ENCODE measurements at places on chromosomes 6 and 20.
A peak's percentile ranks its signal among the peaks of the same experiment; 100 is the strongest.

GRCh38 chr6:129748212-129748900, 38.4 kb upstream of the ARHGAP18 start:
- DNase-seq, result peak; percentile 49

DNA sequence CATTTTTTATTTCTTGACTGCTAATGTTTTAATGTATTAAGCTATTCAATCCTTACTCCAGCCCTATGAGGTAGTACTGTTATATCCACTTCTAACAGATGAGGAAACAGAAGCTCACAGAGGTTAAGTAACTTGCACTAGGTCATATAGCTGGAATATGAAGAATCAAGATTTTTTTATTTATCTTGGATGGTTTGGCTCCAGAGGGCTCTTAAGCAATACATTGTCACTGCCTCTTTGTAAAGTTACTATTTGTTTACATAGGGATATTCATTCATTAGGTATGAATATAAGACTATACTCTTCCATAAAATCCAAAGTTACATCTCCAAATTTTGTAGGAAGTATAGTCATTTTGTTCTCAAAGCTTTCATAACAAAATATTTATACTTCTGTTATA, 113.8 kb downstream of the LAMP5 start:
- DNase-seq, result no peak

- no peak for DNase-seq
Observed at GRCh38 chr6:105135907-105136430, 43.8 kb downstream of the POPDC3 start.

DNA sequence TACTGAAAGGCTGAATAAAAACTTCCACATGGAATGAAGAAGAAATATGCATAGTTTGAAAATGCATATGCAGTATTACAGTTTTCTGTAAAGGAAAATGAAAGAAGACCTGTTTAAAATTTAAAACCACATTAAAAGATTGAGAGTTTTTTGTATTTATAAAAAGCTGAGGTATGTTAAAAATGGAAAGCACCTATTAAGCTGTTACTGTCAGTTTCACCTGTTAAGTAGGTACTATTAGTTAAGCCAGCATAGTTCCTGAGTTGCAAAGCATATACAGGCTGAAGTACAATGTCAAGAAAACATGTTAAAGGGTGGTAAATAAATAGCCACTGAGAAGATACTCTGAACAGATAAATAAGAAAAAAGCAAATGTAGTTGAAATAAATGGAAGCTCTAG, 69.9 kb downstream of the ATXN1 start:
- no peak for DNase-seq

GRCh38 chr6:1802491-1803395, 193.0 kb downstream of the FOXC1 start:
- DNase-seq, result no peak

DNA sequence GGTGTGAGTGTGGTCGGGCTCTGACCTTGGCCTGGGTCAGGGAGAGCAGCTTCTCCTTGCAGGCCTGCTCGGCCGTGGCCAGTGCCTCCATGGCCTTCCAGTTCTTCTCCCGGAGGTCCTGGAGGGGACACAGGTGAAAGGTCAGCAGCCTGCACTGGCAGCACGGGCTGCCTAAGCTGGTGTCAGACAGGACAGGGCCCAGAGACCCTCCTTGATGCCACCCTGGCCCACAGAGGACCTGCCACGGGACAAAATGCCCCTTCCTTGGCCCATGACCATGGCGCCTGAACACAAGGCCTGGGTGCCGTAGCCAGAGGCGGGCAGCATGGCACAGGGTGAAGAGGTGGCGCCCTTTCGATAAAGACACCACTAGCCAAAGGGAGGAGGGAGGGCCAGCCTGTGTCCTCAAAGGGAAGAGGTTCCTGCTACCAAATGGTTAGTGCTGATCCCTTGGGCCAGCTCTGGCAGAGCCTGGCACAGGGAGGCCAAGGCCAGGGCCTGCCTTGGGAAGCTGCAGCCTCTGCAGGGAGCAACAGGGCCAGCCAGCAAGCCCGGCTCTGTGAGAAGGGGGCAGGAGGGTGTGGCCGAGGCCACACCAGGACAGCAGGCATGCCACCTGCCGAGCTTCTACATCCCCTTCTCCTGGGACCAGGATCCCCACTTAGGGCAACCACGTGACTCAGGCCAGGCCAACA, 54.8 kb downstream of the DSTN start:
- DNase-seq, result no peak

GRCh38 chr20:54382419-54382818, 93.0 kb upstream of the DOK5 start:
- DNase-seq, result no peak

DNA sequence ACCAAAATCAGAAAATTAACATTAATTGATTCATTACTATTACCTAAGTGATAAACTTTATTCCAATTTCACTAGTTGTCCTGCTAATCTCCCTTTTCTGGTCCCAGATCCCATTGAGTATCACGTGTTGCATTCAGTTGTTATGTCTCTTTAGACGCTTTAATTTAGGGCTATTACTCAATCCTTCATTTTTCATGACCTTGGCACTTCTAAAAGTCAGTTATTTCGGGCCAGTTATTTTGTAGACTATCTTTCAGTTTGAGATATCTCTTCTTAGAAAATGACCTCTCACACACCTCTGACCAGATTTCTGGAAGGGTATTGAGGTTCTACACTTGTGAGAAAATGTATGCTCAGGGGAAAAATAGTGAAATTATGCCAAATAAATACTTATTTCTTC, 34.0 kb upstream of the TASP1 start:
- DNase-seq, result no peak

DNA sequence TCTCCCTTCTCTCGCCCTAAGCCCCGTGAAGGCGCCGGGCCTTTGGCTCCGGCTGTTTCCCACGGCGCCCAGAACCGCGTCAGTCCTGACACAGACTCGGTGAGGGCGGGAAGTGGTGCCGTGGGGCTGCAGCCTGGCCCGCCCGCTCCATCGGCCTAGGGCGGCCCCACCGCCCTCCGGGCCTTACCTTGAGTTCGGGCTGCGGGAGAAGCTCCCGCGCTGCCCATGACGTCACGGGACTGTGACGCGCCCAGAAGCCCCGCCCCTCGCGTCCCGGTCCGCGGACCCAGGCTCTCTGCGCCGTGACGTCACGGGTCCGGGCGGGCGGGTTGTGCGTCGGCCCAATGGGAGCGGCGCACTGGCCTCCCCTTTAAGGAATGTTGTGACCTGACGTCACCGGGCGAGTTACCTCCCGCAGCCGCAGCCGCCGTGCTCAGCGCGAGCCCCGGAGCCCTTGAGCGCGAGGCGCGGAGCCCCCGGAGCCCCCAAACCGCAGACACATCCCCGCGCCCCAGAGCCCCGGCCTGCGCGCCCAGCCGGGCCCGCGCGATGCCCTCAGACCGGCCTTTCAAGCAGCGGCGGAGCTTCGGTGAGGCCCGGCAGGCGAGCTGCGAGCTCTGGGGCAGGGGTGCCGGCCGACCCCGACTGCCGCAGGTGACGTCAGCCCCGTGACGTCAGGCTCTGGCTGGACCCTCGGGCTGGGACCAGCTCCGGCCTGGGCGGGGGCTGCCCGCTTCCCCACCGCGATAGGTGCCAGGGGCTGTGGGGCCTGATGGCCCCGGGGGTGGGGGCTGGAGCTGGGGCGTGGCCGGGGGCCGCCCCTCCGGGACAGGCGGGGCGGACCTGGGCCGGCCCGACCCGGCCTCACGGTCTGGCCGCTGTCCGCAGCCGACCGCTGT, at the start of gene MAP1LC3A:
Gene MAP1LC3A, plus strand, starts transcription at position 399 of the 899 bp plus-strand sequence. Its CDS starts 151 bp downstream, at position 550.
- peak; percentile 97 for DNase-seq

DNA sequence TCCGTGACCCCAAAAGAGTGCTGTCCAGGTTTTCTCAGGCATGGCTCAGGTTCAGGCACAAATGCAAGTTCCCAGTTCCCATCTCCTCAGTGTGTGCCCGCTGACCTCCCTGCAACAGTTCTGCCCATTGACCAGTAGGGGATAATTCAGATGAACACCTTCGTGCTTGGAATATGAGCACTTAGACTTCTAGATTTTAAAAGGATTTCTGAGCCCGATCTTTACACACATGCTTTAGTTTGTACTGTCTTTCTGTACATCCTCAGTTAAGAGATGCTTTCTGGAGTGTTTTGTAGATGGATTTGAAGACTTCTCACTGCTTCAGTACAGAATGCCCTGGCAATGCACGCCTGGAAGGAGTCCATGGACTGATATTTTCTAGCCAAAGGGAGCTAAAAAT, 239.6 kb upstream of the PLCB4 start:
- no peak for DNase-seq

DNA sequence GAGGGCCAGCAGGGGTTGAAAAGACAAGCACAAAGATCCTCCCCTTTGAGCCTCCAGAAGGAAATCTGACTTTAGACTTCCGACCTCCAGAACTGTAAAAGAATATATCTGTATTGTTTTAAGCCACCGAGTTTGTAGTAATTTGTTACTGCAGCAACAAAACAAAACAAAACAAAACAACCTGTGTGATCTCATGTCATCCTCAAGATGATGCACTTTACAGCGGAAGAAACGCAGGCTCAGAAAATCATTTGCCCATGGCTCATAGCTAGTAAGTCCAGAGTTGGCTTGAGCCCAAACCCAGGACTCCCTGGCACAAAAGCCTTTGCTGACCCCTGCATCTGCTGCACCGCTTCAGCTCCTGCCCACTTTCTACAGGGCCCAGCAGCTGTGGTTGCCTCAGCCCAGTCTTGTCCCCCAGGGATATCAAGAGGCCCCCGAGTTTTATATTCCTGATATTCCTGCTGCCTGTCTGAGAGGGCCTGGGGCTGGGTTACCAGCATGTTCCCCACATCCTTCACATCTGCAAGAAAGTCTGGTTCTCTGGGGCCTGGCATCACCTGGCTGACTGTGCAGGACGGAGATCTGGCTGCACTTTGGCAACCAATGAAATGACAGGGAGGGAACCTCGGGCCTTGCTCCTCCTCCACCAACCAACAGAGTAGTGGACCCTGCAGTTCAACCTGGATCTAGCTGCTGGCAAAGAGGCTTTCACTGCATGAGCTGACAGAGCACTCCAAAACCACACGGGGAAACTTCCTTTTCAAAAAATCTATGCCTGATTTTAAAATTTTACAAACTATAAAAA, 56.9 kb downstream of the JPH2 start:
- DNase-seq, result no peak

DNA sequence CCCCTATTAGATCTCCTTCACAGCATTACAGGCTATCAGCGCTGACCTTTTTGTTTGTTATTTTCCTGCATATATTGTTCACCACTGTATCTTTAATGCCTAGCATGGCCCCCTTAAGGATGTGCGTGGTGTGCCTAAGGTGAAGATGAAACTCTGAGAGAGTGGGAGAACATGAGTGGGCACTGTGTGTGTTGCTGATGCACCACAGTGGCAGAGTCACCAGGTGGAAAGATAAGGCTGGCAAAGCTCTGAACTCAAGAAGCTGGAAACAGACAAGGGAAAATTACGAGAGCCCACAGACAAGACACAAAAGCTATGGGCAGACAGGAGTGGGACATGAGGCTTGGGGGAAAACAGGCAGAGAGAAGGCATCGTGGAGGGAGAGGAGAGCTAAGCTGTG, 159.8 kb downstream of the INSM1 start:
- no peak for DNase-seq

- no peak for DNase-seq
Observed at GRCh38 chr20:24823176-24823784, 125.8 kb upstream of the CST7 start.

- no peak for DNase-seq
Observed at GRCh38 chr6:144330017-144330987, 45.2 kb downstream of the UTRN start.

DNA sequence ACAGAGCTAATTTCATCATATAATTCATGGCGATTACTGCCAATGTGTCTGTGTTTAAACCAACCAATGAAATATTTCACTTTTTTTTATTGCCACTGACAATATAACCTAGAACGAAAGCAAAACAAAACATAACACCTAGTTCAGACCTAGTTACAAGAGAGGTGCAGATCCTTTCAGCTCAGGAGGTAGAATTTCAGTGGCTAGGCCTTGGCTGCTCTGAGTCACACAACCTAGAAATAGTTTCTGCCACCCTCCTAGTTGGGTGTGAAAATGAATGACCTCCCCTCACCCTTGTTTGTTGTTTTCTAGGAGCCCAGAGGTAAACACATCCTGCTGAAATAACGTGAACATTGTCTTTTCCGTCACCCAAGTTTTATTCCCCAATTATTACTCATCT, 356.3 kb downstream of the HTR1B start:
- DNase-seq, result no peak

DNA sequence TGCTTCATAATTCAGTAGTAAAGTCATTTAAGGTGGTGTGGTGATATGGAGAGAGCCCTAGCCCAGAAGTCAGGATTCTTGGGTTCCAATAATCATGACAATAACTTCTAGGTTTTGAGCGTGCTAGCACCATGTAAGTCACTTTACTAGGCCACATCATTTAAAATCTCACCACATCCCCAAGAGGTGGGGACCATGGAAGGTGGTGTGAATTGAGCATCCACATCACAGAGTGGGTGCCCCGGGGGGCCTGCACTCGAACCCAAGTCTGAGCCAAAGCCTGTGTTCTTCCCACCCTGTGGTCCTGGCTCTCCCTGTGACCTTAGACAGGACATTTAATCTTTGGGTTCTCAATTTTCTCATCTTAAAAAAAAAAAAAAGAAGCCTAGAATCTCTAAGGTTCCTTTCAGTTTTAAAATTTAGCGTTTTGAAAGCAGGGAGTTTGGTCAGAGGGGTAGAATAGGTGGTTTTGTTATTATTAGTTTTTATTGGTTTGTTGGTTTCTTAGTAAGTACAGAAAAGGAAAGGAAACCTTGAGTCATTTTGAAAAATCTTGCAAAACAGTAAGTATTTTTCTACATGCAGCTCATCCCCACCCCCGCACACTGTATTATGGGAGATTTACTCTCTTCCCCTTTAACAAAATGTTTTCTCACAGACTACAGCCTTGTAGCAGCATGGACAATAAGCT, 26.4 kb downstream of the ARMC2 start:
- DNase-seq, result peak; percentile 71

DNA sequence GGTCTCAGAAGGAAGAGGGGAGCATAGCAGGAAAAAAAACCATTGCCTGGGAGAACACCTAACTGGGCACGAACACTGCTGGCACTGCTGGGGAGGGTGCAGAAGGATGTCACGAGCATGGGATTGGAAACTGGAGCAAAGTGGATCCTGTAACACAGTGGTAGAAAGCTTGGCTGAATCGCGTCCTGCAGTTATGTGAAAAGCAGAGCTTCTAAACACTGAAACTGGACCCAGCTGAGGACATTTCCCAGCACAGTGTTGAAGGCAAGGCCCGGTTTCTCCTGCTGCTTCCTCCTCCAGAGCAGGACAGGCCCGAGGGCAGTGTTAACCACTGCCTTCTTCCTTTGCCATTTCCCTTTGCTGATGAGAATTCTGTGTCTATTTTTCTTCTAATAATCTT, 6.7 kb downstream of the APMAP start:
- DNase-seq, result no peak

- DNase-seq, result no peak
Observed at GRCh38 chr6:146253691-146254090, 224.8 kb downstream of the GRM1 start.

DNA sequence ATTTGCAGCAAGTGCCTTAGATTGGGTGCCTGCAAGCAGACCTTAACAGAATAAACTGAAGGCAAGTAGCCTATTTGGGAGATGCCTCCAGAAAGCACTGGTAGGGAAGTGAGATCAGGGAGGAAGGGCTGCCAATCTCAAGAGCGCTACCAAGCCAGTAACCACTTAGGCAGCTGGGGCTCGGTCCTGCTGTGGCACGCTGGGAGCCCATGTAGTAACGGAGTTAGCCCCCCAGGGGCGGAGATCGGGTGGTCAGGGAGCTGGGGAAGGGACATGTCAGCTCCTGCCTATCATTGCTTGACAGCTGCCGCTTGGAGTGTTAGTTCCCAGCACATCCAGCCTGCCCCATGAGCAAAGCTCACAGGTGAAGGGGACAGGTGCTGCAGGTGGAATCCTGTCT, 127.0 kb downstream of the CEBPB start:
- no peak for DNase-seq
